ENCODE measurements at places on chromosomes 3 and 15.

DNA sequence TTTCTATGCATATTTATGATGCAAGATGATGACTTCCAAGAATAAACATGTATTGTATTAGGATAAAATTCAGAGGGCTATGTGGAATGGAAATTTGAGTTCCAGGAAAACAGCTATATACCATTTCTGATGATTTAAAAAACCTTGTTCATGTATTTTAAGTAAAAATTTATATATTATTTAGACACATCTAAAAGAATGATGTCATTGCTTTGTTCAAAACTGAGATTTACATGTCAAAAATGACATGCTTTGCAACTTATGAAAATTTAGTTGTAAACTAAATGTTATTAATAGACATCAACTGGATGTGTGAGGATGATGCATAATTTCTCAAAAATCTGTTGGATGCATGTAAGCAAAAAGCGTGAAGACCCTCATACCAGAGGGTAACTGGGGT, 2.3 kb downstream of the STARD5 start:
- no peak for DNase-seq

DNA sequence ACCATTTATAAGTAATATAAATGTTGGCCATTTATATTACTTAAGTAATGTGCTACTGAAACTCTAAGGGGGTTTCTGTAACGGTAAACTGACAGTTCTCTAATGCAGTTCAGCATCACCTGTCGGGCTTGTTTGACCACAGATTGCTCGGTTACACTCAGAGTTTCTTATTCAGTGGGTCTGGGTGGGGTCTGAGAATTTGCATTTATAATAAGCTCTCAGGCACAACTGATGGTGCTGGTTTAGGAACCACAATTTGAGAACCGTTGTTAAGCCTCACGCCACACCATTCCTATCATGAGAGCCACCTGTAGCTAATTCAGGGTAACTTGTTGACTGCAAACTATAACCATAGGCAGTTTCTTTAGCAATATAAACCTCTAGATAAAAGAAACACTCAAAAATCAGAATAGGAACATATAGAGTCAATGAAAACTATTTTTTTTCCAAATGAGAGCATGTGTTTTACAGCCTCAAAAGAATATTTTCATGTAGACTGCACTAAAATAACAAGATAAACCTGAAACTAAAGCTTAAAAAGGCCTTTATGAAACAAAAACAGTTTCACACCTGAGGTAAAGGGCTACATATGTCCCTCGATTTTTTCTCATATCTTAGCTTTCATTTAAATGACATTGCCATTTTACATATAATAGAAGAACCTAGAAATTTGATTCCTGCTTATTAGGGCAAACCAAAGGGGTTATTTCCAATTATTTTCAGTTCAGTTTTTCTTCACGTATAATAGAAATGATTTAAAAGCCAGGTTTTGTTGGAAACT, 604.8 kb downstream of the UNC13C start:
- no peak for DNase-seq

DNA sequence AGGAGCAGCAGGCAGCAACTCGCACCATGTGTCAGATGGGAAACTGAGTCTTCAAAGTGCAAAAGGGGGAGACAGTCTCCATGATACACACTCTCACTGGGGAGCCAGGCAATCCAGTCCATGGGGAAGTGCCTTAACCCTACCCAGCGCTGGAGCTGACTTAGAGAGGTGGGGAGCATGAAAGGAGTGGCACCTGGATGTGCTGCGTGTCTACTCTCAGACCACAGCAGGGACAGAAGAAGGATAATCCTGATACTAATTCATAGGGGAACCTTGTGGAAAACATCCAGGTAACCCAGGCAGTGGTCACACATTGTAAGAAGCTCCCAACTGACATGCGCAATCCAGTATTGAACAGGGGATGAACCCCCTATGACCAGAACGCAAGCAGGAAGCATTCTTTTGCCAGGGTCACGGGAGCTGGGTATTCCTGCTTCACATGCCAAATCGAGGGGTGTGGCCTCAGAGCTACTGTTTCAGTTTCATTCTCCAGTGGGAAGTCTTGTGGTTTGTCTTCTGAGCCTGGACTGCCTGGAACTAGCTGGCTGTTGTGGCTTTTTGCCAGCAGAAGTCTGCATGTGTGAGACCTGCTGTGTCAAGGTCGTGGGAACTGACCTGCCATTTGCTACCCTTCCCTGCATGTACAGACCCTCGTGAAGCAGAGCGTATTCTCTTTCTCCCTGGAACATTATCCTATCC, 367.6 kb upstream of the NDN start:
- DNase-seq, result no peak

DNA sequence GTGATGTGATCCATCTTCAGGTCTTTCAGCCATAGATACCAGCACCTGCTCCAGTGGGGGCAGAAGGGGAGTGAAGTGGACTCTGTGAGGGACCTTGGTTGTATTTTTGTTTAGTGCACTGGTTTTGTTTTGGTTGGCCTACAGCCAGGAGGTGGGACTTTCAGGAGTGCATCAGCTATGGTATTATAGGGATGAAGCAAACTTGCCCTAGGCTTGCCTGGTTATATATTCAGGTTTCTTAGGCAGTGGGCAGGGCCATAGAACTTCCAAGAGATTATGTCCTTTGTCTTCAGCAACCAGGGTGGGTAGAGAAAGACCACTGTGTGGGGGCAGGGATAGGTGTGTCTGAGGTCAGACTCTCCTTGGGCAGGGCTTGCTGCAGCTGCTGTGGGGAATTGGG, 337.3 kb upstream of the SGO1 start:
- DNase-seq, result no peak

GRCh38 chr3:60055765-60056164, 1005.9 kb upstream of the CFAP20DC start:
- DNase-seq, result no peak

DNA sequence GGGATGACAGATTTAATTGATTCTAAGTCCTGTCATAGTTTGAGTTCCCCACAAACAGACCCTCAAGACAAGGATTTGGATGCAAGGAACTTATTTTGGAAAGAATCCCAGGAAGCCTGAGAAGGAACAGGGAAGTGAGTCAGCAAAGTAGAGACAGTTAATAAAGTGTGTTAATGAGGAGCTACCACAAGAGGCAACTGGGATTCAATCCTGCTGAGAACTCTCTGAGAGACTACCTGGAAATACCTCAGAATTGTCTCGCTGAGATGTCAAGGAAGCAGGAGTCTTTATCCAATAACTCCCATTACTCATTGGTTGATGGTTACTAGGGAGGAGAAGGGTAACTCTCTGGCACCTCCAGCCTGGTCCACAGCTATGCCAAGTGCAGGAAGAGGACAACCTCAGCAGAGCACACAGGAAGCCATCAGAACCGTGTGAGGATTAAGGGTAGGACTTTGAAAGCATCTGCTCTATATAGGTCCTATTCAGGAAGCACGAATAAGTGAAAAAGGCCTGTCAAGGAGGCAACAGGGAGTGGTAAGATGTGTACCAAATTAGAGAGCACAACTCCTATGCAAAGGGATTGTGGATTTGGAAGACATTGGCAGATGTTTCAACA, 311.1 kb upstream of the KCNH8 start:
- no peak for DNase-seq

DNA sequence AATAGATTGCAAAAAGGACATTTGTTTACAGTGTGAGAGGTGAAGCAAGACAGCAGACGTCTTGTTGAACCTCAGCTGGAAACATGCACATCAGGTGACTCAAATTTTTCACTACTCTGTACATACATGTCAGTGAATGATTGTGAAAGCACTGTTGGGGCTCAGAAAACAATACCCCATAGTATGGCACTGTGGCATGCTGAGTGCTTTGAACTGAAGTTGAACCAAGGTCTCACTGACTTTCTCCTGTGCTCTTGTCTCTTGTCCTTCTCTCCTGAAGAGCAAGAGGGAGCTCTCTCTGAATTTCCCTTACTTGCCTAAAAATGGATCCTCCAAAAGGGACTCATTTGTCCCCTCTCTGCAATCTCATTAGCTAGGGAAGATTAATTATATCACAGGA, 24.5 kb upstream of the NEDD4 start:
- DNase-seq, result no peak

- DNase-seq, result peak; percentile 49
Observed at GRCh38 chr3:142857056-142857455, 31.8 kb downstream of the PCOLCE2 start.

DNA sequence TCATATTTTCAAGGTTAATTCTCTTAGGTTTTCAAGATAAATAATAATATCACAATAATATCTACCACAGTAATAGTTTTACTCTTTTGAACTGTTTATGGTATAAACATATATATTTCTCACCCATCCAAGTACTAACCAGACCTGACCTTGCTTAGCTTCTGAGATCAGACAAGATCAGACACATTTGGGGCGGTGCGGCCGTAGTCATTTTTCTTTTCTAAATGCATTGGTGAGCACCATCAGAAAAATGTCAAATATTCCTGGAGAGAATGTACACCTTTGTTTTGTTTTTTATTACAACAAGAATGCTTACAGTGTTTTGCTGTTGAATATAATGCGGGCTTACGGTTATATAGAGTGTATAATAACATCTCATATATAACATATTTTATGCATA, 267.8 kb downstream of the ADAMTS17 start:
- DNase-seq, result no peak

DNA sequence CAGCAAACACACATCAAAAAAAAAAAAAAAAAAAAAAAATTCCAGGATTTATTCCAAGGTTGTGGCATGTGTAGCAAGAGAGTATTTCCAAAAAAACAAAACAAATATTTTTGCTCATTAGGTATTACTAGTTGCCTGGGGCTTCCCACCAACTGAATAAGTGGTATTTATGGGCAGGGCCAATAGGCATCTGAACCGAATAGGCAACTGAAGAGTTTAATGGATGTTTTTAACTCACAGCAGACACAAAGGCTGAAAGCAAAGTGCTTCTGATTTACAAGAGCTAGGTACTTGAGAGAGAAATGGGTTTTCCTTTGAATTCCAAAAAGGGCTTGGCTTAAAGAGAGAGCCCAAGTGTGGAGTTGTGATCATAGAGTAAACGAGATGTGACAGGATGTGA, 21.4 kb downstream of the EIF4E3 start:
- DNase-seq, result no peak

GRCh38 chr3:136350132-136350531, 100.0 kb downstream of the PCCB start:
- DNase-seq, result no peak

- DNase-seq, result no peak
Observed at GRCh38 chr3:111332488-111333080, 209.4 kb upstream of the CD96 start.

DNA sequence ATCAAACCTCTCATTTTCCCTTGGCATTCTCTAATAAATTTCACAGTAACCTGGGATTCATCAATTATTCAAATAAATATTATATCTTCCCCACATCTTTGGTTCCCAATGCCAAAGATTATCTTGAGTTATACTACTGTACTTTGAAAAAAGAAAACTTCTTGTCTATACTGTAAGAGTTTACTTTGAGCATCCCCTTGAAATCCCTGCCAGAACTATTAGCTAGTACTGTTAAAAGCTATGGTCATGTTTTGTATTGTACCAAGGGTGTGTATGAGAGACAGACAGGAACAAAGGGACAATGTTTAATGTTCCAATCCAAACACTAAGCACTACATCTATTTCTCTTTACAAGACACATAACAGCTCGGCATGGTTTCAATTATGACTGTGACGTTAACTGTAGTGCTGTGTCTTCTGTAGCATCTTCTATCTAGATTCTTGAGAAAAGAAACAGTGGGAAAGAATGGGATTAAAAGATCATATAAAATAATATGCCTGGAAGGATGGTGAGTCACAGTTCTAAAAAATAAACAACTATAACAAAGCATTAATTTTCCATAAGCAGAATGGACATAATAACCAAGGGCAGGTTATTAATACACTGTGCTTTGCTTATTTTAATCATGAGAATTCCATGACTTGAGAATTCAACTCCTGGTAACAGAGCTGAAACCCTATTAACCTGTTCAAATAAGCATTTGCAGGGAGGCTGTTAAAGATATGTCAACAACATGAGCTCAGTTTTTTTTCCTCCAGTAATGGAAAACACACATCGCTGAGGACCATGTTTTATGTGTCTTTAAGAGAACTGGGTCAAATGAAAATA, 71.1 kb downstream of the ALDH1A2 start:
- no peak for DNase-seq

DNA sequence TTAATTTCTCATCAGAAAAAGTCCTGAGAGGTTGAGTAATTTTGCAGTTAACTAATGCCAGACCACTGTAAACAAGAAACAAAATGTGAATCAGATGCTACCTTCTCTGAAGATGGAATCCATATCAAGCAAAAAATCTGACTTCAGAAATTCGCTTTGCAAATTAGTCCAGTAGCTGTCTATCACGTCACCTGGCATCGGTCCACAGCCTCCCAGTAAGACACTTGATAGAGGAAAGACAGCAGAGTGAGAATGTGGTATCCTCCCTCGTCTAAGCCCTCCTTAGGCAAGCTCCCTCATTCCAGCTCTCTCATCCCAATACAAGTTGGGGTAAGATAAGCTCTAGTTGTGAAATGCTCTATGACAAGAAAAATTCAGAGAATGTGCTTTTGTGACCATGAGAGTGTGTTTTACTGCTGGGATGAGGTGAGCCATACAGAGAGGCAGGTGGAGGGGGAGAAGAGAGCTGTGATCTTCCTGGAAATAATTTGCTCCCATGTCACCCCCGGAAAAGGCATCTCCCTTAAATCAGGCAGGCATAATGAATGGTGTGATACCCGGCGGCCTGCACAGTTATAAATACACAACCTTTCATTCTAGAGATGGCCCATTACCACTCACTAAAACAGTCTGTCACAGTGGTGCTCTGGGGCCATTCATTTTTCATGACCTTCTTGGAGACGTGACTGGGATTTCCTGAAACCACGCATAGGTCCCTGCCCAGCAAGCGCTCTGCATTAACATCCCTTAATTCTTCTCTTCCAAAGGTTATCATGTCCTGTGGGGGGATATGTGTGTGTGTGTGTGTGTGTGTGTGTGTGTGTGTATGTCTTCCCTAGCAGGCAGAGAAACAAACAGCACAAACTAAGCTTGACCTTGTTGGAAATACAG, 602.0 kb upstream of the KCNMB2 start:
- DNase-seq, result no peak

DNA sequence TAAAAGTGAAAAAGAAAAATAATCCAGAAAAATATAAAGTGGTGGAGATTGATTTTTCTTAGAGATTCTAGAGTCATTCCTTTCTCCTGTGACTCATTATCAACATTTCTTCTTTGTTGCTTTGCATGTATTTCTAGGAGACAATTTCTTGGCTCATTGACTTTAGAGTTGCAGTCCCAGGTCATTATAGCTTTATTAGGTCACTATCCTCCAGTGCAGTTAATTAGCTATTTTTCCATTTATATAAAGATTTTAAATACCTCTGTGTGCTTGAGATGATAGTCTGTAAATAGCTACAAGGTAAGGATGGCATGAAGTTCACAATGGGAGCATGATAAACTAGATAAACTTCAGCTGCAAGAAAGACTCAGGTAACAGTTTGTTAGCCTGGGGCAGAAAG, at the start of gene OR4F15:
OR4F15 (plus strand) TSS at position 301 of the 400 bp plus-strand sequence. CDS start 5,985 bp downstream, outside the sequence.
- DNase-seq, result no peak

GRCh38 chr3:14412831-14413380, 10.5 kb downstream of the SLC6A6 start:
- DNase-seq, result no peak

- no peak for DNase-seq
Observed at GRCh38 chr15:39539466-39539865, 41.4 kb upstream of the THBS1 start.
